CD4-positive, alpha-beta T cell (primary cell): ENCODE measurements at places on chromosomes 16 and 17. TPM values are rescaled to one million over a fixed set of nuclear protein-coding genes. Genes with fewer than 3 reads are reported as not detected.
A peak's percentile ranks its signal among the peaks of the same experiment; 100 is the strongest.

DNA sequence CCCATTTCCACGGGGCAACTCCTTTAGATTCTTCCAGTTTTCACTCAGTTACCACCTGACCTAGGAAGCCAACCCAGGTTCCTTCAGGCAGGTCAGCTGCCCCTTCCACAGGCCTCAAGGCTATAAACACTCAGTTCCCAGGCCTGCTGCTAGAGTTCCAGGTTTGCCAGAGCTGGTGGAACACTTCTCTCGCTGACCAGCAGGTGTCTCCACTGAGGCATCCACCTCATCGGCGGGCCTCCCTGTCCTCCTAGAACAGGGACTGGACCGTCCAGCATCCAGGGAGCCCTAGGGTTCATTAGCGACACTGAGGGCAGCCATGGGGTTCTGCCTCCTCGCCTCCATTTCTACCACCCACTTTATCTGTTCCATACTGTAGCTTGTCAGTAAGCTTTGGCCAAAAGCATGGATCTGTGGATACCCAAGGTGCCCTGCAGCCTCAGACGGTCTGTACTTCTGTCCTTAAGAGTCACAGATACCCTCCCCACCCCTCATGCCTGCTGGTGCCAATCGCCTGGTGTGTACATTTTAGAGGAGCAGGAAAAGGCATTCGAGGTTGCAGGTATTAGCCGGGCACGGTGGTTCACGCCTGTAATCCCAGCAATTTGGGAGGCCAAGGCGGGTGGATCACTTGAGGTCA is 29.0 kb downstream of the PIMREG start:
- H3K36me3 ChIP-seq, result no peaks in the 10 kb centered on the region
- H3K4me3 ChIP-seq, result no peak overlapping the region
- DNase-seq, result peak; percentile 73
- H3K27me3 ChIP-seq, result no peaks in the 10 kb centered on the region
- peaks cover 6% of the 10 kb centered on the region for H3K4me1 ChIP-seq

Gene TBC1D28
- not detected for total RNA-seq

Gene CALB2
- total RNA-seq, result not detected

GRCh38 chr17:48727415-48728175 is 955 bp downstream of the HOXB13 start:
- H3K27me3 ChIP-seq, result peaks cover 98% of the 10 kb centered on the region
- H3K4me1 ChIP-seq, result peaks cover 57% of the 10 kb centered on the region
- no peaks in the 10 kb centered on the region for H3K36me3 ChIP-seq
- no peak overlapping the region for H3K27ac ChIP-seq
- H3K4me3 ChIP-seq, result no peak overlapping the region

- peaks cover 22% of the 10 kb centered on the region for H3K27me3 ChIP-seq
- no peak overlapping the region for H3K27ac ChIP-seq
- H3K4me1 ChIP-seq, result peaks cover 54% of the 10 kb centered on the region
- no peaks in the 10 kb centered on the region for H3K36me3 ChIP-seq
- DNase-seq, result no peak
These were observed 1.9 kb downstream of the CIITA start for GRCh38 chr16:10878644-10879501.
